NCI-H2081 (cell line): ENCODE measurements at places on chromosomes 2 and 18.

GRCh38 chr2:13758412-13758811, 874.1 kb upstream of the LRATD1 start:
- no peak for DNase-seq

DNA sequence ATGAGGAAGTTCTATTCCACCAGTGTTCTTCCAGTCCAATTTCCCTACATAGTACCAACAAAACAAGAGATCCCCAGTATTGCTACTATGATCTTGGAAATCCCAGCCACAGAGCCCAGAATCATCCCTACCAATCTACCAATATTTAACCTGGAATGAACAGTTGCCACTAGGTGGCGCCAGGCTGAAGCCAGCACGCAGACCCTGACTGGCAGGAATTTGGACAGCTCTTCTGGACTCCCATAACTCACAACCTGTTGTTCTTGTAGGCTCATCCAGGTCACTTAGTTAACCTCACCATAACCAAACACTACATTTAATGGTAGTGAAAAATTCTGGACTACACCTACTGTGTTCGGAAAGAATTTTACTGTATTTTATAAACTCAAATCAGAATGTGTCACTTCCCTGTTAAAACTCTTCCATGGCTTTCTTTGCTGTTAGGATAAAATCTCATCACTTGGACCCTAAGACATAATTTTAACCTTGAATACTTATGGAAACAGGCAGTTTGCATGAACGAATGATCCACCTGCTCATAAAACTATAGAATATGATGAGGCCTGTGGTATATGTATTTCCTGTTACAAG, 59.8 kb upstream of the SLC38A11 start:
- DNase-seq: peak; percentile 85

GRCh38 chr2:177143444-177143843, 69.2 kb upstream of the HNRNPA3 start:
- DNase-seq: no peak

DNA sequence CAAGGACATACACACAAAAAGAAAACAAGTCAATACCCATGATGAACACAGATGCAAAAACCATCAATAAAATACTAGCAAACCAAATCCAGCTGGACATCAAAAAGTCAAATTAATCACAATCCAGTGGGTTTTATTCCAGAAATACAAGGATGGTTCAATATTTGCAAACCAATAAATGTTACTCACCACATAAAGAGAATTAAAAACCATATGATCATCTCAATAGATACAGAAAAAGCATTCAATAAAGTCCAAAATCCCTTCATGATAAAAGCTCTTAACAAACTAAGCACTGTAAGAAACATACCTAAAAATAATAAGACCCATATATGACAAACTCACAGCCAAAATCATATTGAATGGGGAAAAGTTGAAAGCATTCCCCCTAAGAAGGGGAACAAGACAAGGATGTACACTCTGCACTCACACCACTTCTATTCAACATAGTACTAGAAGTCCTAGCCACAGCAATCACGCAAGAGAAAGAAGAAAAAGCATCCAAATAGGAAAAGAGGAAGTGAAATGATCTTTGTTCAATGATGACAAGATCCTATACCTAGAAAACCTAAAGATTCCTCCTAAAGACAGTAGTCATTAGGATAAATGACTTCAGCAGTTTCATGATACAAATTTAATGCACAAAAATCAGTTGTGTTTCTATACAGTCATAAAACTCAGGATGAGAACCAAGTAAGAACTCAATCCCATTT, 62.6 kb downstream of the TRAPPC8 start:
- DNase-seq: no peak

DNA sequence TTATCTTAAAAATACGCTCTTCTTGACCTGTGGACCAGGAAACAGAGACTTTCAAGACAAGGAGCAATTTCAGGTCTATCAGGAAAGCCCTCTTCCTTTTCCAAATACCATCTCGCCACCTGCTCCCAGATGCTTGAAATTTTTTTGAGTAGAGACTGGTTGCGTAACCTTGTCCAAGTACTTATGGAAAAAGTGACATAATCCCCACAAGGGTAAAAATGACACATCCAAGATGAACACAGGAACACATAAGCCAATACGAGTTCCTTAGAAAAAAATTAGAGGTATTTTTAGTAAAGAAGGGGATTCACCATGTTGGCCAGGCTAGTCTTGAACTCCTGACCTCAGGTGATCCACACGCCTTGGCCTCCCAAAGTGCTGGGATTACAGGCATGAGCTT, 1.8 kb downstream of the SERPINB13 start:
- DNase-seq: no peak

GRCh38 chr2:73373344-73373743, 12.3 kb upstream of the ALMS1 start:
- DNase-seq: no peak

GRCh38 chr2:104856086-104856972, 2.4 kb downstream of the POU3F3 start:
- peak; percentile 29 for DNase-seq

GRCh38 chr2:71784734-71785511, 331.6 kb downstream of the DYSF start:
- no peak for DNase-seq

- DNase-seq: peak; percentile 44
Measured at GRCh38 chr2:218781691-218782527, at the start of gene CYP27A1. CYP27A1 (plus strand) TSS chr2:218782147; CDS start chr2:218782183, 36 bp downstream.

DNA sequence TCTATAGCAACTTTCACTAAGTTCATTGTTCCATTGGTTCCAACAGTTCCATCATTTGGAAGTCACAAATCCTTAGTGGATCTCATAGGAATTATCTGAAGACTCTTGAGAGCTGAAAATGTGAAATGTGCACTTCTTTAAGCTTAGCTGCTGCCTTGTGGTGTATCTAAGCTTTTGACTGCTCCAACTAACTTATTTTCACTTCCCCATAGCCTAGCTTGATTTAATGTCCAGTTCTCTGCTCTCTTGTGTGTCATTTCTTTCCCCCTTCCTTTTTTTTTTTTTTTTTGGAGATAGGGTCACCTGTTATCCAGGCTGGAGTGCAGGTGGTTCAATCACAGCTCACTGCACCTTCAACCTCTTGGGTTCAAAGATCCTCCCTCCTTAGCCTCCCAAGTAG, 34.9 kb upstream of the CD302 start:
- DNase-seq: no peak

DNA sequence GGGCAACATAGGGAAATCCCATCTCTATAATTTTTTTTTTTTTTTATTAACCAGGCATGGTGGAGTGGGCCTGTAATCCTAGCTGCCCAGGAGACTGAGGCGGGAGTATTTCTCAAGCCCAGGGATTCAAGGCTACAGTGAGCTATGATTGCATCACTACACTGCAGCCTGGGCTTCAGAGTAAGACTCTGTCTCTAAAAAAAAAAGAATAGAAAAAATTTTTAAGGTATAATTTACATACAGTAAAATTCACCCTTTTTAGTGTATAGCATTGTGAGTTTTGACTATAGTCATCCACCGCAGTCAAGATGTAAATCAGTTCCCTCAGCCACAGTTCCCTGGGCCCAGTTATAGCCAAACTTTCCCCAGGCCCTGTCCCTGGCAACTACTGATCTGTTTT, 57.1 kb upstream of the MSH6 start:
- DNase-seq: no peak

GRCh38 chr18:74734013-74734444, 136.4 kb downstream of the ZNF407 start:
- no peak for DNase-seq

DNA sequence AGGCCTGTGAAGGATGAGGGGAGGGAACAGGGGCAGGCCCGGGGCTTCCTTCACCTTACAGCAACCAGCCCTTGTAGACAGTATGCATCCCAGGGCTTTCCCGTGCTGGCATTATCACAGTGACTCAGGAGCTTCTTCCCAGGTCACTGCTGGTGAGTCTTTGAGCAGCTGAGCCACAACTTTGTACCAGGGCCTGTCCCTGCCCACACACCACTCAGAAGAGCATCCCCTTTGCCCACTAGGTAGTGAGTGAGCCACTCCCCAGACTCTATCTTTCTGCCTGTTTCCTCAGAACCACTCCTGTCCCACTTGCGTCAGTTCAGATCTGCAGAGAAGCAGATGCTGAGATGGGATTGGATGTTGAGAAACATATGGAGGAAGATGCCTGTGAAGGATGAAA, 69.6 kb upstream of the ALPP start:
- no peak for DNase-seq

- no peak for DNase-seq
Measured at GRCh38 chr18:28040716-28041115, 136.2 kb downstream of the CDH2 start.

GRCh38 chr2:46338674-46339073, 41.5 kb downstream of the EPAS1 start:
- DNase-seq: no peak

DNA sequence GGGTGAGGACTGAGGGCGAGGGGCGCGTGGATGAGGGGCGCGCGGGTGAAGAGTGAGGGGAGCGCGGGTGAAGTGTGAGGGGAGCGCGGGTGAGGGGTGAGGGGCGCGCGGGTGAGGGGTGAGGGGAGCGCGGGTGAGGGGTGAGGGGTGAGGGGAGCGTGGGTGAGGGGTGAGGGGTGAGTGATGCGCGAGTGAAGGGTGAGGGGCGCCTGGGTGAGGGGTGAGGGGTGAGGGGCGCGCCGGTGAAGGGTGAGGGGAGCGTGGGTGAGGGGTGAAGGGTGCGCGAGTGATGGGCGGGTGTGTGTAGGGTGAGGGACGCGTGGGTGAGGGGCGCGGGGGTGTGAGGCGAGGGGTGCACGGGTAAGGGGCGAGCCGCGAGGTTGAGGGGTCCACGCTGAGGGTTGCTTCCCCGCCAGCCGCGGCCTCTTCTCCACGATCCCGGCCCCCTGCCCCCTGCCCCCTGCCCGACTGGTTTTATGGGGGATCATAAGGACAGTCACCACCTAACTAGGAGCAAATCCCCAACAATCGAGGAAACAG, 1.1 kb upstream of the SLC66A2 start:
- no peak for DNase-seq

GRCh38 chr2:208265371-208265800, 669 bp upstream of the PIKFYVE start:
- peak; percentile 46 for DNase-seq

GRCh38 chr2:207567671-207568070, 37.9 kb downstream of the CREB1 start:
- no peak for DNase-seq

GRCh38 chr2:35794796-35795450, 560.7 kb upstream of the CRIM1 start:
- DNase-seq: no peak

DNA sequence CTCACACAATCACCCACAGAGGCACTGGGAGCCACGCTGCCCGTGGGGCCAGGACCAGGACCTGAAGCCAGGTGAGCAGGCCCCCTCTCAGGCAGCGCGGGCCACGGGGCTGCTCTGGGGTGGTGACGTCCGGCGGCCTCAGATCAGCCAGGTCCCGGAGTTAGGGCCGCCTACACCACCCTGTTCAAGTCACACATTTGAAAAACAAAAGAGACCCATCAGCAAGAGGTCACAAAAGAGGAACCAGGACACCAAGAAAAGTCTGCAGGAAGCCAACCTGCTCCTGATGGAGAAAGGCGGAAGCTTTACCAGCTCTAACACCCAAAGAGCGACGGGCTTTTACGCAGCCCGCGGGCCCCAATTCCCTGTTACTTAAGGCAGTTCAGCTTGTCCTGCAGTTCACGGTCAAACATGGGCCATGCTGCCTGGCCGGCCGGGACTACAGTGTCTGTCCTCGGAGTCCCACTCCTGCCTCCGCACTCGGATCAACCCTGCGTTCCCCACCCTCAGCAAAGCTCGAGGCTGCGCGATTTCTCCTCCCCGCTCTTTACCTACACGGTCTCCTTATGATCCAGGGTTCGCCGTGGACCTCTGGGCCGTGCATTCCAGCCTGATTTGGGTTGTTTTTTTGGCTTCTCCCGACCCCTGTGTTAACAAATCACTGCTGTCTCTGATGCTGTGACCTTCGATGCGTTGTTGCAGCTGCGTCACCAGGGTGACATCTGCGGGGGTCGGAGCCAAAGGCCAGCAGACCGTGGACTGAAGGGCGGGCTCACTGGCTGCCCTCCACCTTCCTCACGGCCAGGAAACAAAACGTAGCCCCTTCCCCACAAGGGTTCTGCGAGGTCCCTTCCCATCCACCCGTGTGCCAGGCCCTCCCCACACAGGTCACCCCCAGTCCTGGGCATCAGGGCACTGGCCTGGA, 31.0 kb downstream of the SNORC start:
- no peak for DNase-seq

GRCh38 chr2:85981579-85982247, 92.9 kb upstream of the ST3GAL5 start:
- DNase-seq: no peak

DNA sequence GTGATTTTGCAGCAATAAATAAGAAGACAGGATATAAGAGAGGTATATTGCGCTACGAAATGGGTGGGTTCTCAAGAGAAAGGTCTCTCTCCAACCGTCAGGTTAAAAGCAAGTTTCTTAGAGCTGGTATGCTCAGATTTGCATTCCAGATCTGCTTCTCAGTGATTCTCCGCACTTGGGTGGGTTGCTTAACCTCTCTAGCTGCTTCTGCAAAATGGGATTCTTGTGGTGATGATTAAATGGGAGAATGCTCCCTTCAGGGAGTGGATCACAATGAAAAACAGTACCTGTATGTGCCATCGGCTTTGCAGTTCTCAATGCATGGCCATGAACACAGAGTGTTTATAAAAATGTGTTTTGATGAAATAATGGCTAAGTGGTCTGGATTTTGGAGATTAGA, 477.7 kb downstream of the TNS1 start:
- DNase-seq: no peak

DNA sequence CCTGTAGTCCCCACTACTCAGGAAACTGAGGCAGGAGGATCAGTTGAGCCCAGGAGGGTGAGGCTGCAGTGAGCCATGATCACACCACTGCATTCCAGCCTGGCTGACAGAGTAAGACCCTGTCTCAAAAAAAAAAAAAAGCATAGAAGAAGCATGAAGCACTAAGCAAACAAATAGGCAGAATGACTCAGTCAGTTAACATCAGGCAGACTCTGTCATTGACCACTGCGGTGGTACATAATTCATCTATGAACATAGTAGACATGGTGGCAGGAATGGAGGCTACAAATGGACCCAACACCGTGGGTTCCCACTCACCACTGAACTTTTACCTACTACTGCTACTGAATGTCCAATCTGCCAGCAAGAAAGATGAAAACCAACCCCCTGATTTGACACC, 7.6 kb upstream of the ASXL2 start:
- DNase-seq: no peak

GRCh38 chr2:62222674-62223073, 26.8 kb downstream of the B3GNT2 start:
- DNase-seq: no peak

GRCh38 chr2:105885456-105885855, 140.7 kb downstream of the NCK2 start:
- DNase-seq: no peak

GRCh38 chr2:29481313-29481712, 366.1 kb downstream of the CLIP4 start:
- DNase-seq: no peak

- no peak for DNase-seq
Measured at GRCh38 chr2:102677244-102678215, 58.2 kb downstream of the SLC9A2 start.
